ENCODE measurements at places on chromosomes 6 and 20.
A peak's percentile ranks its signal among the peaks of the same experiment; 100 is the strongest.

GRCh38 chr6:26415791-26416190 lies 13.7 kb downstream of the BTN3A1 start:
- no peak for DNase-seq

- DNase-seq = no peak
These were observed 60.9 kb downstream of the MCHR2 start for GRCh38 chr6:99933129-99933528.

DNA sequence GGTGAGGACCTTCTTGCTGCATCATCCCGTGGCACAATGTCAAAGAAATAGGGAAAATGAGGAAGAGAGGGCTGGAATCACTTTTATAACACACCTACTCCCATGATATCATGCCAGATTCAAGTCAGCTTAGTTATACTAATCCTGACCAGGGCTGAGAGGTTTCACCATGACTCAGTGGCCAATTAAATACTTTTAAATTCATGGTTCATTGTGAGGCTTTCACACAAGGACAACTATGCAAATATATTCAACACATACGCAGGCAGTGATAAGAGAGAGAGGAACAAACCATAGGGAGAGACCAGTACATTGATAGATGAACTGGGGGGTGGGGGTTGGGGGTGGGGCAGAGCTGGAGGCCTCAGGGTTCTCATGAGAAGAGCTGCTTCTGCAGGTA lies 313.1 kb downstream of the LRFN2 start:
- DNase-seq = no peak

DNA sequence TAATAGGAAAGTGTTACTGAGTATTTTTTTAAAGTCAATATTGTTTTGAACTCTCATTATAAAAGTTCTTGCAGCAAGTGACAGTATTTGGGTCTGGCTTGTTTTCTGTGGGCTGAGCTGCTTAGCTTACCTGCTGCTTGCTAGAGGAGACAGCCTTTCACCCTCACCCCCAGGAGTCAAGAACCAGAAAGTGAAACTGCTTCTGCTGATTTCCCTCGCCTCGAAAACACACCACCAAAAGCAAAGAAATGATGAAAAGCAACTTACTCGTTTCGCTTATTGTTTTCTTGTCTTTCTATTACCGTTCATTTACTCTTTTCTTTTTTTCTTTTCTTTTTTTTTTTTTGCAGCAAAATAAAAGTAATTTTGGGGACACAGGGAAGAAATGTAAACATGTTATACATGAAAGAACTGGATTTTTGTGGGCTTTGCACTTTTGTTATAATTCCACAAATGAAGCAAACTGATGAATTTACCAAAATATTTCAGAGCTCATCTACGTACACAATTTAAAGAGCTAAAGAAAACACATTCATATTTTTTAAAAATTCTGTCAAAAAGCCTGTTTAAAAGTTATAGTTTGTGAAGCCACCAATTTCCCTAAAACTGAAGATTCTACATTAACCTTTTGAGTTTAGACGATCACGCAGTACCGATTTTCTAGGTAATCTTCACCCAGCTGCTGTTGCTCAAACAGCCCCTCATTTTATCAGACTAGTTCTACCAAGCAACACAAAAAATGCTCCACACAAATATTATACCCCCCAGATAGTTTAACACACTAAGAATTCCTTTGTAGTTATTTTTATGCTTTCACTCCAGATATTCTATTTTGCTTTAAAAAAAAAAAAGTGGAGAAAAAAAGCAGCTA lies 1.7 kb downstream of the SCML4 start:
- DNase-seq = peak; percentile 66

All from activated CD4-positive, alpha-beta T cell treated with anti-CD3 and anti-CD28 coated beads, Interleukin-2, Interleukin-4, amounts not matched to agents 100 ng/mL and 50 ng/mL, durations not matched to agents 16 hours and 8 hours (primary cell).